Mesendoderm (in vitro differentiated cells): ENCODE measurements at places on chromosomes 16 and 17.

DNA sequence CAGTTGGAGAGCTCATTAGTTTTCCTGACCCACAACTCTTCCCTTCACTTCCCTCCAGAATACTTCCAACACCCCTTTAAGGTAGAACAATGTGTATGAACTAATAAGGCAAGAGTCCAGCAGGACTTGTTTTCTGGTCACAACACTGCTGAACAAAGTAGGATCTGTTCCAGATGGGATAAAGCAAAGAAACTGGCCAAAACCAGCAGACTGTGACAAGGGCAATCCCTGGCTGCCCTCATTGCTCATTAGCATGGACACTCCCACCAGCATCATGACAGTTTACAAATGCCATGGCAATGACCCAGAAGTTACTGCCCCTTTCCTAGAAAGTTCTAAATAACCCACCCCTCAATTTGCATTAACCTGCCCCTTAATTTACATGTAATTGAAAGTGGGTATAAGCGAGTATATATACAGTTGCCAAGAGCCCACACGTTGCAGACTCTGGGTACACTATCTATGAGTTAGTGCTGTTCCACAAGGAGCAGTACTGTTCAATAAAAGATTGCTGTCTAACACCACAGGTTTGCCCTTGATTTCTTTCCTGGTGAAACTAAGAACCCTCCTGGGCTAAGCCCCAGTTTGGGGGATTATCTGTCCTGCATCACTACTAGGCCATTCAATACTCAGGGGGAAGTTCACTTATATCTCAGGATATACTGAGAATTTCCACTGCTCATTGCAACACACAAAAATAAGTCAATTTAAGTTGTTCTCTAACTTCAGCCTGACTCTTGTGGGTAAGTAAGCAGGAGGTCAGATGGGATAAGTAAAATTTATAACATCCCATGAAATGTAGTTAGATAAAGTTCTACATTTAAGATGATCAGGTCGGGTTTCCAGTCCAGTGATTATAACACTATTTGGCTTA is 82.3 kb downstream of the SSH2 start:
- peak; percentile 61 for DNase-seq

DNA sequence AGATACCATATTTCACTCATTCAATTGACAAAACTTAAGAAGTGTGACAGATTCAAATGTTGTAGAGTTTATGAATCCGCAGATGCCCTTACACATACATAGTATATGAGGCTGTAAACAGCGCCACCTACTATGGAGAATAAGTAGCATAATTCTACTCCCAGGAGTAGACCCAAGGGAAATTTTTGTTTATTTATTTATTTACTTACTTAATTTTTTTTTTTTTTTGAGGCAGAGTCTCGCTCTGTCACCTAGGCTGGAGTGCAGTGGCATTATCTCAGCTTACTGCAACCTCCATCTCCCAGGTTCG is 35.5 kb downstream of the GAN start:
- peak; percentile 10 for DNase-seq

DNA sequence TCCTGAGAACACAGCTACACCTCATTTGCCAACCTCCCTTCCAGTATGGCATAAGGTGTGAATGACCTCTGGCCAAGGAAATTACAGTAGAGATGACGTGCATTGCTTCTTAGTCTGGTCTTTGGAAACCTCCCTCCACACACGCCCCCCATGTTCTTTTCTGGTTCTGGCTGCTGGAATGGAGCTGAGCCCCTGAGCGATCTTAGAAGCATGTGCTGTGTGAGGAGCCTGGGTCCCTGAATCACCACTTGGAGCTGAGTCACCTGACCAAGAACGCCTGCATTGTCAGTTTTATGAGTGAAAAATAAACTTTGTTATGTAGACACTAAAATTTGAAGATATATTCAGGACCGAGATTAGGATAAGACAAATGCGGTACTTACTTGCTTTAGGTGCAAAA is 51.4 kb downstream of the HS3ST3A1 start:
- DNase-seq: no peak

GRCh38 chr17:53722407-53722806 is 100.3 kb upstream of the KIF2B start:
- DNase-seq: peak; percentile 73

GRCh38 chr16:58306327-58306726 is 11.5 kb upstream of the PRSS54 start:
- no peak for DNase-seq

DNA sequence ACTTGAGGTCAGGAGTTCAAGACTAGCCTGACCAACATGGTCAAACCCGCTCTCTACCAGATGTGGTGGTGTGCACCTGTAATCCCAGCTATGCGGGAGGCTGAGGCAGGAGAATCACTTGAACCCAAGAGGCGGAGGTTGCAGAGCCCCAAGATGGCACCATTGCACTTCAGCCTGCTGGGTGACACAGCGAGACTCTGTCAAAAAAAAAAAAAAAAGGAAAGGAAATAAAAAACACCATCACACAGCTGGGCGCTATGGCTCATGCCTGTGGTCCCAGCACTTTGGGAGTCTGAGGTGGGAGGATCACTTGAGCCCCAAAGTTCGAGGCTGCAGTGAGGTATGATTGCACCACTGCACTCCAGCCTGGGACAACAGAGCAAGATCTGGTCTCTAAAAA is 13.3 kb upstream of the SBK1 start:
- no peak for DNase-seq

DNA sequence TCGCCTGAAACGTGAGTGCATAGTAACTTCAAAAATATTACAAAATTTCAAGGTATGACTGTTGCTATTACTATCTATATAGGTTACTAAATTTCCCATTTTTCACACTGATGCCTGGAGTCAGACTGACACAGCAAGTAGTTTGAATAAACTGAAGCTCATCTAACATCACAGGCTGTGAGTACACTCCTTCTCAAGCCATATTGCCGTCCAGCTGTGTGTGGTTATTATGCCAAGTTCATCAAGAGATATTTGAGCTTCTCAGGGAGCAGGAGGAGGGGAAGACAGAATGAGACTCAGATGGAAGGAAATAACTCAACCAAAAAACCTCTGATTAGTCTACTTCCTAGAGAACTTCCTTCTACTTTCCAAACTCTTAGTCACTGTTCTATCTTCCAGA is 473.9 kb downstream of the TOX3 start:
- DNase-seq: no peak
